Esophagus mucosa (tissue), 1 donor: ENCODE measurements at places on chromosomes 6 and 20. TPM values are rescaled to one million over a fixed set of nuclear protein-coding genes. Genes with fewer than 3 reads are reported as not detected.

The LTB gene
- 1.1 TPM for total RNA-seq

The CDYL gene
- total RNA-seq = 31.0 TPM

The ARMH2 gene
- total RNA-seq = not detected

The BPIFB2 gene
- 2.0 TPM for total RNA-seq

The ASIP gene
- not detected for total RNA-seq

The HDGFL1 gene
- total RNA-seq = not detected

DNA sequence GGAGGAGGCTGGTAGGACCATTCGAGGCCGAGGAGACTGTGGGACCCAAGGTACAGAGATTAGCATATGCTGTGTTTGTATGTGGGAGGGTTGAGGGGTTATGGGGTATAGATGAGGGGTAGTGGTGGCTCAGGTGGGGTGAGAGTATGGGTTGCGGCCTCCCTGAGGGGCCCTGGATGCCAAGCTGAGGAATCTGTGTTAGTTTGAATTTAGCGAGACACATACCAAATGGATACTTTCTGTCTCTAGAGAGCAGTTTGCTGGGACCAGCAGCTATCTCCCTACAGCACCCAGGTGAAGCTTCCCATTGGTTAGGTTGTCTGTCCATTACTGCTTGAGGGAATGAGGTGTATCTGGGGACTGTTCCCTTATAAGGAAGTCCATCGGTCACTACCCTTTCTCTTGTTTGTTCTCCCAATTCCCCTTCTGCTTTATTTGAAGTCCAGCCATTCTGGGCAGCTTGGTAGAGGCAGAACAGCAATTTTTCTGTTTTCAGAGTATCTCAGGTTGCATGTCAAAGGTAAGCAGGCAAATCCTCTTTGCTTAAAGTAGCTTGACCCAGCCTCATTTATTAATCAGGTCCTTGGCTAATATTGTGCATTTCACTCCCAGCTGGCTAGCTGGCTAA, 15.2 kb downstream of the CHMP4B start:
- ATAC-seq = peak; percentile 25

DNA sequence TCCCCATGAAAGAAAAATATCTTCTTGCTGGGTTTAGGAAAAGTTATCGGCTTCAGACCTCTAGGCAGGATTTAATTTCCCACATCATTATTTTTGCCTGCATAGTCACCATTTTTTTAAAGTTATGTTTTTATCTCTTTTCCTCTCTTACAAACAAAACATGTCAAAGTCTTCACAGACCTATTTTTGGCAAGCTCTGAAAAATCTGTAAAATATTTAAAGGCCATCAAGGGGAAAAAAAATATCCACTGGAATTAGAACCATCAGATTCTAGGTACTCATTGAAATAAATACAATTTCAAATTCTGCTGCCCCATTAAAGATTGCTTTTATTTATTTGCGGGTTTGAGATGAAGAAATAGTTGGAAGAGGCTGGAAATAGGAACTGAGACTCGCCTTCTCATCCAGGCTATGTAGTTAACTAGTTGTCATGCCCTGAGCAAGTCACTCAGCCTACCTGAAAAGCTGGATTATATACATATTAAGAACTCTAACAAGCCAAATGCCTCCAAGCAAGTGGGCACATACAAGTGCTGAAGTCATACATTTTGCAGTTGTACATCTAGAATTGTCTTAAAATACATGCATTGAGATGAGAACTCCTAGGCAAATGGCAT, 101.7 kb upstream of the SASH1 start:
- ATAC-seq = peak; percentile 68

- ATAC-seq = no peak
These were observed 88.9 kb downstream of the SLC16A10 start for GRCh38 chr6:111176038-111176759.

DNA sequence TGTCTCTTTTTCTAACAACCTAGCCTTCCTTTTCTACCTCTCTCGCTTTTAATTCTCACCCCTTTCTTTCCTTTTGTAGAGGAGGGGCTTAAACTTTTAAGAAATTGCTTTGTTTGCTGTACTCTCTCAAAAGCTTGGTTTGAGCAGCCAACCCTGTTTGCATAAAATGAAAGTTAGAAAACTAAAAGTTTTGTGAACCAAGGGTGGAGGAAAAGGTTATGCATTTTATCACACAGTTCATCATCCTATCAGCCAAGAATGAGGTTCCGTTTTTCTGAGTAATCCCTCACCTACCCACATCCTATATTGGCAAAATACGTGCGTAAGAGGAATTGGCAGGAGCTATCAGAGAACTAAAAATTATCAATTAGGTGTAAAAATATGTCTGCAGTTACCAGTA, 42.8 kb upstream of the LOC128125822 start:
- ATAC-seq = no peak

DNA sequence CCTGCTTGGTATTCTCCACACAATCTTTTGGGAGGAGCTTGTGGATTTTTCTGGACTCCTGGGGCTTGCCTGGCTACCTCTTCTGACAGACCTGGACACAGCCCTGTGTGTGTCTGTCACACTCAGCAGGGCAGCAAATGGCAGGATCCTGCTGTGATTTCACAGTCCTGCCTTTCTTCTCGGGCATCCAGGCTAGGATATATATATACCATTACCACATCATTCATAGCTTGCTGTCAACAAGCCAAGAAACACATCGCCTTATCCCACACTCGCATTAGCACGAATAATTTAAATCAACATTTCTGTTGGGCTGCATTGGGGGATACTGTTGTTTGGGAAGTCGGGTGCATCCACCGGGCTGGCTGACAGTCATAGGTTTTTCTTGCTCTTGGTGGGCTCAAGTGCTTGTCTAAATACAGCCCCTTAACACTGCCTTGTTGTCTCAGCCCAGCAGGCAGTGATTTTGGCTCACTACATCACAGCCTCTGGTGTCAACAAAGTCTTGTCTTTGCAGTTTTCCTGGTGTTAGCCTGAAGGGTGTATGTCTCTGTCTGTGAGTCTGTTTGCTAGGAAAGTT, 154.9 kb upstream of the FERMT1 start:
- no peak for ATAC-seq

DNA sequence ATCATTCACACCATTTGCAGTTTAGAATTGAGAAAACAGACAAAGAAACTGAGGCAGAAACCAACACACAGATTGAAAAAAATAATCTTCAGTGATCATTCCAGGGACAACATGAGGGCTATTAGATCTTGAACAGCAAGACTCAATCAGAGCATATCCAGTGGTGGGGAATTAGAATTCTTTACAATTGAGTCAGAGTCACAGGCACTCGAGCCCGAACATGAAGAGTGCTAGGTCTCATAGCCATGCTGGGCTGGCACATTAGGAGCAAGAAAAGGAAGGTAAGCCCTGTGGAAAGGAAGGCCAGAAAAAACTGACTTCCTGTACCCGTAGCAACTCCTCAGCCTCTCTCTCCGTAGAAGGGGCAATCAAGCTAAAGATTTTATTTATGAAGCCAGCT, 419.9 kb downstream of the HAO1 start:
- ATAC-seq = no peak

DNA sequence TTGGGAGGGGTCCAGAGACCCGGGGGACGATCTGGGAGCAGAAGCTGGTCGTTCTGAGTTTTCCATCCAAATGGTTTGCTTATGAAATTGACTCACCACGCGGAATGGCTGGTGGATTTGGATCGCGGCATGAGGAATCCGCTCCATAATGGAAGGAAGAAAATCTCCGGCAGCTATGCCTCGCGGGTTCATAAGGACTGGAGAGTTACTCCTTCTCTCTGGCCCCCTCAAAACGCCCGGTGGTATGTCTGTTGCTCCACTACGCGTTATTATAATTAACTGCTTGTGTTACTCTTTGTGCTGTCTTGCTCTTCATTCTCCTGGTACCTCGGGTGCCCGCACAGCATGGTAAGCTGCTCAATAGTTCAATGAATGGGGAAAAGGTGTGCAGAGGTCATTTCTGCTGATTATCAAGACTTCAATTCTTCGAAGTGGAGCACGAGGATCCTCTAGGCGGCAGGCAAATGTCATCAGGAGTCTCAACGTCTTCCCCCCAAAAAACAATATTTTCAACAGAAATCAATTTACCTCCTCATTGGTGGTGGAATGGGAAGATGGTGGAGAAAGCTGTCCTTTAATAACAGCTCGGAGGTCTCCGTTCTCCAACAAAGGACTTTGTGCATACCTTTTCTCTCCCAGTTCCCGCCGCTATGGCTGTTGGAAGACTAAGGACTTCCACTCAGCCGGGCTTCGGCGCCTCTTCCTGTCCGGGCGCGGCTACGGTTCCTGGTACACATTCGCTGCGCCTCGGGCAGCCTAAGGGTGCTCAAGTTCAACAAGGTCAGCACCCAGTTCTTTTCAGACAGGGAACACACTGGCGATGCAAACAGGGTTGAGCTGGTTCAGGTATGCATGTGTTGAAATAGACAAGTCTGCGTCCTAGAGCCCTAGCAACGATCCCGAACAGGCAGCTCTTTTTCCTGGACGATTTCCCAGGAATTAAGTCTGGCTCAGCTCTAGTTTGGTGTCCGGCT, 9.2 kb upstream of the PRSS16 start:
- peak; percentile 66 for ATAC-seq
